ENCODE measurements at places on chromosomes 5 and 9.

DNA sequence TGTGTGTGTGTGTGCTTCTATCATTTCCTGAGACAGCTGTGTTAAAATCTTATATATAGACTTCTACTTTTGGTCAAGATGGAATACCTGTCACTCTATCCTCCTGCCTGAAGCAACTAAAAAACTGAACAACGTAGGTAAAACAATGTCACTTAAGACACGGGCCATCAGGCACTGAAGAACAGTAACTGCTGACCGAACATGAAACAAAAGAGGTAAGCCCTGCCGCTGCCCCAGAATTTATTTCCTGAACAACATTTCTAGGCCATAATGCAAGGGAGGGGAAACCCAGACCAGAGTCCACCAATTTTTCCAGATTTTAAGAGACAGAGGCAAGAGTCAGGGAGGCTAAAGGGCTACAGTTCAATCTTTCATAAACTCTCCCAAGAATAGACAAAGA is 156.0 kb downstream of the CDC42SE2 start:
- DNase-seq = no peak

DNA sequence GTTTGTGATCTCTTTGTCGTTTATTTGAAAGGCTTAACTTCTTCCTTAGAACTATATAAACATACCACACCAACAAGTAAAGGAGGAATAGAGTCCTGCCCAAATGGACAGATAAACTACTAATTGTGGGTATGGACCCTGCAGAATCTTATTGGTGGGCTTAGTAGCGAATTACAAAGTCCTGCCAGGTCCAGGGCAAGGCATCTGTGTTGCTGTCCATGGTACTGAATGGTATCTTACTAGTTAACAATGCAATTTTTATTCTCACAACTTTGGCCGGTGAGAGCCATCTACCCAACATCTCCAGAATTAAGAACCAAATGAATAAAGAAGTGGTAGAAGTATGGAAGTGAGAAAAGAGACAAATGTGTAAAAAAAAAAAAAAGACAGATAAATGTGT is 1782.4 kb upstream of the WWC1 start:
- no peak for DNase-seq

GRCh38 chr9:97786341-97786740 is 66.7 kb upstream of the FOXE1 start:
- DNase-seq = peak; percentile 41

DNA sequence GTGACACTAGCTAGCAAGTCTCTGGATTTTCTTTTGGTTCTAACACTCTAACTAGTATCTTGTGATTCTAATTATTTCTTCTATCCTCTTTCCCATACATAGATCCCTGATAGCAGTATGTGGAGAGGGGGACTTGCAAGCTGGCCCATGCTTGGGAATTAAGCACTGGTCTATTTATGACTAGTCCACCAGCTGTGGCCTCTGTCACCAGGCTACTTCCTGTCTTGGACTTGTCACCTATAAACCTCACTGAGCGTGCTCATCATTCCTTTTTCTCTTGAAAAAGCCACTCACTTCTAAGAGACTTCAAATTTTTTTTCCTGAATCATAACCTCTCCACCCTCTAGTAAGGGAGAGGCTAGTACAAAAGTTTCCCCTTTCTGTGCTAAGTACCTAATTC is 32.3 kb upstream of the MAMDC2 start:
- DNase-seq = peak; percentile 25

- DNase-seq = no peak
Measured at GRCh38 chr5:66416698-66417097, 179.5 kb upstream of the MAST4 start.

DNA sequence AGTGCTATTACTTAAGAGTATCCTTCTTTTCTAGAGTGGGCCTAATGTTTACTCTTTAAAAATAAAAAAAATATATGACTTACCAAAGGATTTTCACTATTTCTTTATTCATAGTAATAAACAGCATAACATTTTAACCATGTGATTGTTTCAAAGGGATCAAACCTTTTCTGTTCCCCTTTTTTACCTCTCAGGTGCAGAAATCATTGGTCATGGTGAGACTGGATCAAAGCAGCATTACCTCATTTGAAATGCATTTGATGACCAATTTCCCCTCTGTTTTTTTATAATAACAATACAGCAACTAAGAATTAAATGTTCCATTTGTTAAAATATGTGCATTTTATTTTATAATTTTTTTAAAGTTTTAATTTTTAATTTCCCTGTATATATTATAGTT is 598.0 kb upstream of the RGMB start:
- no peak for DNase-seq

GRCh38 chr5:31638748-31639418 is at the start of gene PDZD2:
PDZD2 (plus strand) TSS chr5:31639131.
- peak; percentile 41 for DNase-seq

DNA sequence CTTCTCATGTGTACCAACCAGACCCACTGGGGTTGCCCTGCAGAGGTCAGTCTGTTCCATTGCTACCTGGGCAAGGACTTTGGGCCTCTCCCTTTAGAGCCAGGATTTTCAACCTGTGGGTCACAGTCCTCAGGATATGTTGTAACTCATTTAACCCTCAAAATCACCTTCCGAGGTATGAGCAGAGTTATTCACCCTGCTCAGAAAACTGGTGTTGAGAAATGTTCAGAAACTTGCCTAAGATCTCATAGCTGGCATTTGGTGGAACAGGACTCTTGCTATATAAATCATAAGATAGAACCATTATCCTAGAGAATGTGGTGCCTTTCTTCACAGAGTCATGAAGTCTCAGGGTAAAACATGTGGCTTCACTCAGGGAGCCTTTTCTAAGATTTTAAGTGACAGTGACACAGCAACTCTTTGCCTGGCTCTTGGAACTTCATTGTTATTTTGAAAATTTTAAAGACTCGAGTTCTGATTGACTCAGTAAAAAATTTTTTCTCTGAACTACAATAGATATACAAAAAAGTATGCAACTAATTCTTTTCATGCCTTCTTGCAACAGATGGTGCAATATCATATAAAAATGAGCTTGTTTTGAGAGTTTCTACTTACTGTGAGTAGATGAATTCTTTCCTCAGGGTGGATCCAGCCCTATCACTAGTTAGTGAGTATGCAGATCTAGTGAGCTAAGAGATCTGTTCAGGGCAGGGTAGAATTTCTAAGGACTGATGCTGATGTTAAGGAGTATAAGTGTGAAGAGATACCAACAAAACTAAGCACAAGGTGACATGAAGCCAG is 29.5 kb downstream of the CAST start:
- no peak for DNase-seq

GRCh38 chr9:70588381-70588780 is 173.9 kb upstream of the KLF9 start:
- DNase-seq = no peak

DNA sequence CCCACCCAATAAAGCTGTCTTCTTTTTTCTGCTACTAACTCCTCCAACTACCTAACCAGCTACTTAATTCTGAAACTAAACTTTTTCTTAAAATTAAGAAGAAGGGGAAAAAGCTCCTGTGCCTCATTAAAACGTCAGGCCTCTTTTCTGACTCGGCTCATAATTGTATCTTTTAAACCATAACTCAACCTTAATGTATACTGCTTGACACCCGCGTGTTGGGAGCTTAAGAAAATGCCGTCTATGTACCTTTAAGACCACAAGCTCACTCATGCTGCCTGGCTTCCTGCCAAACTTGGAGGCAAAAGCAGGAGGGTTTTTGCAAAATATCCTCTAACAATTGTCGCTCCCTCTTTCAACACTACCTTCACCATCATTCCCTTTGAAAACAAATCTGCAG is 5.0 kb downstream of the EBF1 start:
- peak; percentile 18 for DNase-seq

- DNase-seq = no peak
Measured at GRCh38 chr9:109278848-109279247, 42.0 kb downstream of the EPB41L4B start.

GRCh38 chr9:72485821-72486593 is 35.4 kb upstream of the TMC1 start:
- peak; percentile 64 for DNase-seq

GRCh38 chr9:120885958-120886357 is 9.0 kb upstream of the PHF19 start:
- DNase-seq = no peak

DNA sequence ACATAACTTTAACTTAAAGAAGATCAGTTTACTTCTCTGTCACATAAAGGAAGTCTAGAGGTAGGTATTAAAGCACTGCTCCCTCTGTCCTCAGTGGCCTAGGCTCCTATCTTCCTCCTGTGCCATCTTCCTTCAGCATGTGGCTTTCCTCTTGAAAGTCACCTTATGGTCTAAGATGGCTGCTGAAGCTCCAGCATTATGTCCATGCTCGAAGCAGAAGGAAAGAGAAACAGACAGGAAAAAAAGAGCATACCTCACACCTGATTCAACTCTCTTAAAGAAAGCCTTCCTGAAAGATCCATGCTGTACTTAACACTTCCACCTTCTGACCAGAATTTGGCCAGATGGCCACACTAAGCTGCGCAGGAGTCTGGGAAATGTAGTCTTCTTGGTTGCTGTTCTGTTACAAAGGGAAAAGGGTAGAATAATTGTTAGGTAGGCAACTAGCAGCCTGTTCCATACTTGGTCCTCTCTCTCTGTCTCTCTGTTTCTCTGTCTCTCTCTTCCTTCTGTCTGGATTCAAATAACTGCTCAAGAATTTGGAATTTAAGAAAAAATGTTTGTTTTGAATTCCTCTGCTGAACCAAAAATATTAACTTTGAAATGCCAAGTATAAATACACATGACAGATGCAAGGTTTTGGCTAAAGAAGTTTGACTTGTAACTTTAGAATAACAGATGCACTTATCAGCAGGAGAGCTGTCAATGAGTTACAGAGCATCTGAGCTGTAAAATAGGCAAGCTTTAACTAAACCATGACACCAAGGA is 16.0 kb downstream of the TMEM174 start:
- DNase-seq = no peak

DNA sequence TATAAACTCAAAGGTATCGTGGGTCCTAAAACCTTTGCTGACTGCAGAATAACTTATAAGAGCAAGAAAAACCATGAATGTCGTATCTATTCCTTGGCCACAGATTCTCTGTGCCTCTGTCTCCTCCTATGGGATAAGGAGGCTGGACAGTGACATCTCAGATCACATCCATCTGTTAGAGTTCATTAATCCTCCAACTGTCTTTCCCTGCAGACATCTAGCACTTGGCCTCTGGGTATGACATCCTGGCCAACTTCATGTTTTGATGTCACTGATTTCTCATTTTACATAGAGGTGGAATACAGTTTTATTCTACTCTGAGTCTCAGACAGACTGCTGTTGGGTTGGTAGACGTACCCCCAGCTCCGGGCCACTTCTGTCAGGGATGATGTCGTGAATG is 86.2 kb downstream of the OTULIN start:
- DNase-seq = no peak

GRCh38 chr9:70136632-70137031 is 93.0 kb downstream of the MAMDC2 start:
- DNase-seq = no peak

- DNase-seq = no peak
Measured at GRCh38 chr9:21381448-21382339, 3.5 kb downstream of the IFNA2 start.

- DNase-seq = no peak
Measured at GRCh38 chr5:127031147-127031862, 947 bp upstream of the MARCHF3 start.

DNA sequence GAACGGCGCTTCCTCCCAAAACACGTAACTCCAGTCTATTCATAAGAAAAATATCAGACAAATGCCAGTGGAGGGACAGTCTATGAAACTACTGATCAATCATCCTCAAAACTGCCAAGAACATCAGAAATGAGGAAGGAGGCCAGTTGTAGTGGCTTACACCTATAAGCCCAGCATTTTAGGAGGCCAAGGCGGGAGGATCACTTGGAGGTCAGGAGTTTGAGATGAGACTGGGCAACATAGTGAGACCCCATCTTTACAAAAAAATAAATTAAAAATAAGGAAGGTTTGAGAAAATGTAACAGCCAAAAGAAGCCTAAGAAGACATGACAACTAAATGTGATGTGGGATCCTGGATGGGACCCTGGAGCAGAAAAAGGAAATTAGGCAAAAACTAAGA is 58.9 kb upstream of the MIER3 start:
- DNase-seq = no peak

DNA sequence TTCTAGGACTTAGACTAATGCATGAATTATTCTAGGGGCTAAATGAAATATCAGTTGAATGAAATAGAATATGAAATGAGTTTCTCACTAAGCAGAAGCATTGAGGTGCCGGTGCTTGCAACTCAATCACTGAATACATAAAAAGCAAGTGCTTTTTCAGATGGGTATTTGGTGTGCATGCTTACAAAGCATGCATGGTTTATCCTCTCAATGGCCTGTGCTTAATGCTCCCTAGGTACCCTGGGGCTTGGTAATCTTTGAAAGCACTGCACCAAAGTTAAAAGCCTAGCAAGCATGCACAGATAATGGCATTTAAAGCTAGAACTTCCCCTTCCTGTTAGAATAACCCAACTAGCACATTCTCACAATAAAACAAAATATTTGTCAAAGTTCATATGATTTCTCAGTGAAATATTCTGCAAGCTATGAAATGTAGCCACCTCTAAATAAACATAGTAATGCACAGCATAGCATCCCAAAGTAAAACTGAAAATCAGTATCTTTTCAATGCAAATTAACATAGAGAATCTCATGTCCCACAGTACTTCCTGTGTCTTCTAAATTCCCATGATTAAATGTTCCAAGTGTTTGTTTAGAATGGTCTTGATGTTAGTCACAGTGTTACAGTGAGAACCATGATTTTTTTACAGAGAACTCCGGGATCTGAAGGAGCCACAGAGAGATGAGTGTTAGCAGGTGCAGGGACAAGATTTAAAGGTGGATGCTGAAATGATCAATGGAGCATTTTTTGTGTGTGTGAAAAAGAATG is 143.4 kb upstream of the CDH6 start:
- DNase-seq = no peak
